NCI-H187 (cell line): ENCODE measurements at places on chromosomes 2 and 18.

DNA sequence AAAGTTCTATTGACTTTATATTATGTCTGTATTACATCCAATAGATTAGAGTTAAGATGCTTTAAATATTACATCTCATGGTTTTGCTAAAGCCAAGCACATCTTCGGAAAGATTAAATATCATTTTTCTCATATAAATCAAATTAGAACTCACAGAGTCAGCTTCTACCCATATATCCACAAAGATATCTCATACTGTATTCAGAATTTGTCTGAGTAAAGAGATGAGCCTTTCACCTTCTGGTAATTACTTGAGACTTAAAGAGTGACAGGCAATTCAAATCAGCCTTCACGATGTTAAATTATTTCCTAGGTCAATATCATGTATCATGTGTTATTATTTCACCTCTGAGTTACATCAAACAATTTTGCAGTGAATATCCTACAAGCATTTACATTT is 13.0 kb downstream of the CCDC178 start:
- no peak for DNase-seq

- no peak for DNase-seq
Observed at GRCh38 chr2:1701020-1701419, 43.3 kb downstream of the PXDN start.

- no peak for DNase-seq
Observed at GRCh38 chr2:145402706-145403277, 882.9 kb upstream of the ZEB2 start.

GRCh38 chr2:24489465-24490180 is 1.4 kb upstream of the NCOA1 start:
- DNase-seq: no peak

DNA sequence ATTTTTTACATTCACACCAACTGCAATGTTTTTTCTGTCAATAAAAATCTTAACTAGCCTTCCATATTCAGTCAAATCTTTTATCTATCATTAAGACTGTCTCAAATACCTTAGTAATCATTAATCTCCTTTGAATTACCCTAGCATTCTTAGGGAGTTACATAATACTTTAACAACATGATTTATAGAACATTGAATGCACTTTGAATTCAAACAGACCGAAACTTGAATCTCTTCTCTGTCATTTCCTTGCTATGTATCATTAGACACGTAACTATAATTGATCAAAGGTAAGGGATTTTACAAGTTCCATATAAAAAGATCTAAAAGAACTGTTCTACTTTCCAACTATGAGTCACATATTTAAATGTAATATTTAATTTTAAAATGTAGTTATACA is 330.9 kb downstream of the RIT2 start:
- DNase-seq: no peak

GRCh38 chr2:119179991-119180390 is 21.4 kb upstream of the C1QL2 start:
- no peak for DNase-seq

DNA sequence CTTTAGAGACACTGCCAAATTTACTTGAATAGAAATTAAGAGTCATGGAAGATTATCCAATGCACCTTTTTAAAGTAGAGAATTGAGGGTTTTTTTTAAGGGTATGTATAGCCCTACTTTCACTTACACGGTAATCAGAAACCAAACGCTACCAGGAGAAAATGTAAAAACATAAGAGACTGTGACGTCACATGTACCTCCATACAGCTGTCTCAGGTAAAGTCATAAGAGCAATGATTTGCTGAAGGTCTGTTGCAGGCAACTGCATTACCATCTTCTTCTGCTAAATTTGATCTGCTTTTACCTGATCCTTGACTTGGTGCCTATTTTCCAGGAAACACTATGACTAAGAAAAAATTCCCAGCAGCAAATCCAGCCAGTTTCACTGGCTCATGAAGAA is 478.5 kb upstream of the DDX18 start:
- DNase-seq: no peak

DNA sequence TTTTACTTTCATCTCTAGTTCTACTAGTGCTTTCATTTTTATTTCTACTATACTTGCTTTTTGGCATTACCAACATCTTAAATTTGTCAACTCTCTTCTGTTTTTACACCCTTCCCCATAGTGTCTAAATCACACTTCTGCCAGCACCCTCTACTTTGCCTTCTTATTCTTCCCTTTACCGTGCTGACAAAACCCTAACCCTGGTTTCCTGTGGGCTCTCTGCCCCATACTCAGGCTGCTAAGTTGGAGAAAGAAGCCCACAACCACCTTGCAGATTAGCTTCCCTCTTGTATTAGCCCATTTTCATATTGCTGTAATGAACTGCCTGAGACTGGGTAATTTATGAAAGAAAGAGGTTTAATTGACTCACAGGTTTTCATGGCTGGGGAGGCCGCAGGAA is 24.8 kb downstream of the GIGYF2 start:
- no peak for DNase-seq

DNA sequence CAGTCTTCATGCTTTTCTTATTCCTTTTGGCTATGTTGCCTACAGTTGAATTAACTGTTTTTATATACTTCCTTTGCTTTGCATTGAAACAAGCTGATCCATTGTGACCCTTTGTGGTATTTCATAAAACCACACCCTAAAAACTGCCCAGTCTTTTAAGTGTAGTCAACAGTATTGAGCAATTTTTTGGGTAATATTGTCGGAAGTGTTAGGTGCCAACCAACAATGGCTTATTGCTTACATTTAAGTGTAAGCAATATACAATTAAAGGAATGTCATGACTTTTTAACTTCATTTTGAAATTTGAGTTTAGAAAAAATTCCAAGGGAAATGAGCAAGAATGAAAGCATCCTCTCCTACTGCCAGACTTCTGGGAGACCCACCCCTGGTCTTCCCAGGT is 174.1 kb downstream of the NEDD4L start:
- DNase-seq: no peak

DNA sequence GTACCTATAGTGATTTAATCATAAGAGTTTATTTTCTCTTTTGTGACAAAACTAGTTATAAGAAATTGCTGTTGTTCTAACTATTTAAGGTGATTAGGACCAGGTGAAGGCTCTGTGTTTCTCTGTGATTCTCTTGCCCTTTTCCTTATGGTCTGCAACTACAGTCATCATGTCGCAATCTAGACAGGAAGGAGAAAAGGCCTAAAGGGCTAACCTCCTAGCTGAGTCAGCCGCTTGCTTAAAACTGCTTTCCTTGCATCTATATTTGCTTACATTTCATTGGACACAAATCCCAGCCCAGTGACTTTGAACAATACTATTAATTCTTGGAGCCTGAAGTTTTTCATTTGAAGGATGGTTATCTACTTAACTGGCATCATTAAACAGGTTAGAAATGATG is 93.1 kb downstream of the PIK3C3 start:
- no peak for DNase-seq

- DNase-seq: no peak
Observed at GRCh38 chr18:11577271-11578112, 31.9 kb upstream of the SLC35G4 start.

DNA sequence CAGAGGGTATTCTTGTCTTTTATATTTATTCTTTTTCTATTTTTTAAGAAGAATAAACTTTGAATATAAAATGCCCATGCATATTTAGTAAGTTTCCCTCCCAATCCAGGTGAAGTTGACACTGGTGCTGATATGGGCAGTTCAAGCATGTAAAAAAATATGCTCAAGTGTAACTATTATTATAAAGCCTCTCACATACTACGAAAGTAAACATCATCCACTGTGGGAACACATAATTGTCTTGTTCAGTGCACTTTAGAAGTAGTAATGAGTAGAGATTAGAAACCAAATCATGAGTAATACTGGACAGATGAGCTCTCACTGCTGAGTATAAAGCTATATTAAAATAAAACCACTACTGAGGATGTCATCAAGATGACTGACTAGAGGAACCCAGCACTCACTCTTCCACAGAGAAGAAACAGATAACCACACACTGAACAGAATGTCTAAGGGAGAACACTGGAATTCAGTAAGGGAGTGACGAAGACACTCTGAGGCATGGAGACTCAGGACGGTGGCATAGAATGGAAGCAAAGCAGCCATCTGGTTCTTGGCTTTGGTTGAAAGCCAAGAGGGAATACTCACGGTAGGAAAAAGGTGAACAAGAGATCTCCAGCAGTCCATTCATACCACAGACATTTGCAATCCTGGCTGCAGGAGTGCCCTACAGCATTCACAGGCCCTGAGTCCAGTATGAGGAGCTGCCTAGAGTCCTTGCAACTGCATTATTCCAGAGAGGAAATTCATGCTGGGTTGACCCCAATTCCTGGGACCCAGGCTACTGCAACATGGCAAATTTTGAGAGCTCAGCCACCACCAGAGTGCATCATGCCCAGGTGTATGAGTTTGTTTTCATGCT is 9.5 kb upstream of the FAM110C start:
- DNase-seq: no peak

- no peak for DNase-seq
Observed at GRCh38 chr18:79801217-79801616, 3.5 kb downstream of the KCNG2 start.

DNA sequence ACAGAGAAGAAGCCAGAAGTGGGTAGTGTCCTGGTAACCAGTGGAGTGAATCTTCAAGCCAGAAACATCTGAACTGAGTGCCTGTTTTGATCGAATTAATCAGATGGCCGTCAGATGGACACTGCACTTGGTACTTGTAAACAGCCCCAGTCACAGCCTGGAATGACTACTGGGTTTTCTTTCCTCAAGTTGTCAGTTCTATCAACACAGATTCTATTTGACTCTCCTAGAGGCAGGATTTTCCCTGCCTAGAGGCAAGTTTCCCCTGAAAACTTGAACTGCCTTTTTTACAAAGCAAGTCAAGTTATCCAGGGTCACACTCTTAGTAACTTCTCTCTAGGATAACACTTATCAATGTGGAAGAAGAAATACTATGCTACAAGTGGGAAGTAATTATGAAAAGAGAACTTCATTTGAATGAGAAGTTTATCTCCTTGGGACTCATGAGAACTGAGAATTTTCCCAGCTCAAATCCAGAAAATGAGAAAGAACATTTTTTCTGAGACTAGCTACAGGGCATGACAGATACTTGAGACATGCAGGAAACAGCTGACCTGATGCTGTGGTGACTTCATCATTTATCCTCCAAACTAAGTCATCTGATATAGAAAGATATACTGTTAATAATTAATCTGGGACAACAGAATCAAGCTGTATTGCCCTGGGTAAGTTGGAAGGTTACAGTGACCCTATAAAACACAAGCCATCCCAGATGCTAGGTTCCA is 36.0 kb downstream of the SULT1C2 start:
- no peak for DNase-seq

- no peak for DNase-seq
Observed at GRCh38 chr2:188369365-188369764, 77.7 kb downstream of the GULP1 start.

DNA sequence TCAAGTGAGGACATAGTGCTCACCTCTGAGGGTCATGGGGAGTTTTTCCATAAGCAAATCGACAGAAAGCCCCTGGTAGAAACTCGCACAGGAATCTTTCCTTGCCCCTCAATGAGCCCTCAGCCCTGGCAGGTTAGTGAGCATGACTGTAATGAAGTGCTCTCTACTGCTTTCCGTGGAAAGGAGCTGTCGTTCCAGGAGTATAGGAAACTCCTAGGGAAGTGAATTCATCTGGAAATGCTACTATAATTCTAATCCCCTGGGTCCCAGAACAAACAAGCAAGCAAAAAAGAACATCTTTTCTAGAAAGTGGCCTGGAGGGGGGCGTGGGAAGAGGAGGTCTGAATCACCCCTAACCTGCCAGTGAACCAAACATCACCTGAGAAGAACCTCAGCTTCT is 18.1 kb downstream of the BCL2L11 start:
- DNase-seq: no peak

DNA sequence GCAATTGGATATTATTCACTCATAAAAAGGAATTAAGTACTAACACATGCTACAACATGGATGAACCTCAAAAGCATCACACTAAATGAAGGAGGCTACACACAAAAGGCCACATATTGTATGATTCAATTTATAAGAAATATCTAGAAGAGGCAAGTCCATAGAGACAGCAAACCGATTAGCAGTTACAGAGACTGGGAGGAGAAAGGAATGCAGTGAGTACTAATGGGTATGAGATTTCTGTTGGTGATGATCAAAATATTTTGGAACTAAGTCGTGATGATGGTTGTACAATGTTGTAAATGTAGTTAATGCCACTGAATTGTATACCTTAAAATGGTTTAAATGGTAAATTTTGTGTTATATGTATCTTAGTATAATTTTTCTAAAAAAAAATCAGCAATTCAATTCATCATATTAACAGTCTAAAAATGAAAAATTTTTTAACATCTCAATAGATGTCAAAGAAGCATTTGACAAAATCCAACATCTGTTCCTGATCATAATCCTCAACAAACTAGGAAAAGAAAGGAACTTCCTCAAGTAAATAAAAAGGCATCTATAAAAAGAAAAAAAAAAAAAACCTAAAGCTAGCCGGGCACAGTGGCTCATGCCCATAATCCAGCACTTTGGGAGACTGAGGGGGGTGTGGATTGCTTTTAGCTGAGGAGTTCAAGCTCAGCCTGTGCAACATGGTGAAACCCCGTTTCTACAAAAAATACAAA is 98.1 kb downstream of the TGIF1 start:
- no peak for DNase-seq

- no peak for DNase-seq
Observed at GRCh38 chr2:84338069-84338468, 121.0 kb downstream of the SUCLG1 start.

- no peak for DNase-seq
Observed at GRCh38 chr2:39379643-39380524, 57.2 kb downstream of the MAP4K3 start.

DNA sequence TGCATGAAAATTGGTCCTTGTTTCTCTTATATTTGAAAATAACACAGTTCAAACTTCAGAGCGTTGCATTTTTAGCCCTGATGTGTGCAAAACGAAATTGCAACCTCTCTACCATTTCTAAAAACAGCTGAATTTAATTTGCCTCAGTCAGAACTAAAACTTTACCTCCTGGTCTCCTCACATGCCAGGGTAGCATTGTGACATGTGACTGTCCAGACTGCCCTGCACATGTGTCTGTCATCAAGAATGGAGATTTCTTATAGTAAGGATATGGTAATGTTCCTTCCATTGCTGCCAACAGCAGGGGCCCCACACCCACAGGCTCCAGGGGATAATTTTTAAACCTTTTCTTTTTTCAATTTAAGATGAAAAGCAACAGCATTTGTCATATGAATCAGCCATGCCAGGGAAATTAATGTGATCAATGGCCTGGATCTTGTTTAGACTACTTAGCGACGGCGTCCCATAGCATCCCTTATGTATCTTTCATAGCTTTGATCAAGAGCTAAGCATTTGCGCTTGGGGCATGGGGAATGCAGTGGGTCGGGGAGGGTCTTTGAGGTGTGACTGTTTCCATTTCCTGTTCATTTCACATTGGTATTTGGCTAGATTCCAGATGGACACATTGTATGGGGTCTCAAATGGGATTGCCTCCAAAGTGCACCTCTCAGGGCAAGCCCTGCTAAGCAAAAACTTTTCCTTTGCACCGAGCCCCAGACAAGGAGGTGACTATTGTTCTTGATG is 92.4 kb upstream of the RASGRP3 start:
- no peak for DNase-seq

- DNase-seq: no peak
Observed at GRCh38 chr2:239669899-239670460, 269.2 kb upstream of the HDAC4 start.

- no peak for DNase-seq
Observed at GRCh38 chr2:21379140-21379539, 255.4 kb downstream of the TDRD15 start.
